HuH-7.5 (cell line): ENCODE measurements at places on chromosomes 12 and 14.

- DNase-seq, result no peak
Measured at GRCh38 chr12:58295268-58295667, 353.9 kb downstream of the ATP23 start.

- DNase-seq, result peak; percentile 96
Measured at GRCh38 chr14:60648934-60649874, at the start of gene SIX1. TSS of gene SIX1 (minus strand) at chr14:60649477. CDS start at chr14:60649189, 288 bp downstream.

DNA sequence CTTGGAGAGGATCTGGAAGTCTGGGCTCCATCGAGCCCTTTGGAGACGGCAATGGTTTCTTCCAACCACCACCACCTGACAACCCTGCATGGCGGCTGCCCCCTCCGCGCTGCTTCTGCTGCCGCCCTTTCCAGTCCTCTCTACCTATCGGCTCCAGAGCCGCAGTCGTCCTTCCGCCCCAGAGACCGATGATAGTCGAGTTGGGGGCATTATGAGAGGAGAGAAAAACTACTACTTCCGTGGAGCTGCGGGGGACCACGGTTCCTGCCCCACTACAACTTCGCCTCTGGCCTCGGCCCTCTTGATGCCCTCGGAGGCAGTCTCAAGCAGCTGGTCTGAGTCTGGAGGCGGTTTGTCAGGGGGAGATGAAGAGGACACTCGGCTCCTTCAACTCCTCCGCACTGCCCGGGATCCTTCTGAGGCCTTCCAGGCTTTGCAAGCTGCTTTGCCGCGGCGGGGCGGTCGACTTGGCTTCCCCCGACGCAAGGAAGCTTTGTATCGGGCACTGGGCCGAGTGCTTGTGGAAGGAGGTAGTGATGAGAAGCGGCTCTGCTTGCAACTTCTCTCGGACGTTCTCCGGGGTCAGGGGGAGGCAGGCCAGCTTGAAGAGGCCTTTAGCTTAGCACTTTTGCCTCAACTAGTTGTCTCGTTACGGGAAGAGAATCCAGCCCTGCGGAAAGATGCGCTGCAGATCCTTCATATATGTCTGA lies 499 bp downstream of the TOGARAM1 start:
- DNase-seq, result no peak

- DNase-seq, result no peak
Measured at GRCh38 chr12:22576473-22576872, 32.1 kb upstream of the C2CD5 start.

DNA sequence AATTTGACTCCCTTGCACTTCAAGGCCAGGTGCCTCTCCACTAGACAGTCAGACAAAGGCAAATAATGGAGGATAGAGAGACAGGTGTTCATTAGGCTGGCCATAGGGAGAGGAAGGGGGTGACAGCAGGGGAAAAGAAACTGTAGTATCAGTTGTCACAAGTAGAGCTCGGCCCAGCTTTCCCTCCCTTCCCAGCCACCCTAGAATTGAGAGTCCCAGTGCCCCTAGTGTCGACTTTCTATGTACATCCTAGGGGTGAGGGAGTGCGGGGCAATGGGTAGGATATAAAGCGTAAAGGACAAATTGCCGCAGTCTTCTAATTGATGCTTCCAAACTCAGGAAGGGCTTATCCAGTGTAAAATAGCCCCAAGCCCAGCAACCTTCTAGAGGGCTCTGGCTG lies 39.0 kb downstream of the BAZ2A start:
- DNase-seq, result no peak

GRCh38 chr14:78509516-78509915 lies 339.3 kb downstream of the NRXN3 start:
- DNase-seq, result no peak

GRCh38 chr12:2382370-2383155 lies 329.8 kb downstream of the CACNA1C start:
- DNase-seq, result no peak

- DNase-seq, result no peak
Measured at GRCh38 chr14:62347562-62348011, 585.4 kb downstream of the SNAPC1 start.

GRCh38 chr12:56017181-56017580 lies 3.7 kb upstream of the IKZF4 start:
- DNase-seq, result no peak

GRCh38 chr14:74897642-74898041 lies 15.9 kb downstream of the DLST start:
- no peak for DNase-seq

GRCh38 chr14:34374998-34375740 lies 86.9 kb downstream of the SPTSSA start:
- no peak for DNase-seq

DNA sequence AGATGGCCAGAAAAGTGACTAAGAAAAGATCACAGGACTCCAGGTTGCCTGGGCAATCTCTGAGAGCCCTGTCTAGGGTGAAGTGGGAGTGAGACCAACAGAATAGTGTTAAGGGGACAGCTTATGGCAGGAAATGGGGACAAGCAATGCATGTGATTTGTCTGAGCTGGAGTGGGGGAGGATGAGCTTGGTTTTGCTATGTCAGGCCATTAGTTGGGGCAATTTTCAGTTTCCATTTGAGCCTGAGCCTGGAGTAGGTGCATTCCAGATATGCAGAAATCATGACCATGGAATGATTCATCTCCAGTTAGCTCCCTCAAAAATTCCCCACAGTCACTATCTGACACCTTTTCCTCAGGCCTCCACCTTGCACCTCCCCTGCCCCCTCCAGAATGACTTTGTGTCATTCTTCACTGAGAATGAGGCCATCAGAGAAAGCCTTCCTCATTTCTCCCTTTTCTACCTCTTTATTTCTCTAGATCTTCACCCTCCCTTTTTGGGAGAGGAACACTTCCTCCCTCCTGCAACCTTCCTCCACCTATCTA lies 150.9 kb upstream of the PLEKHG7 start:
- no peak for DNase-seq

GRCh38 chr12:8054816-8055215 lies 11.3 kb downstream of the C3AR1 start:
- no peak for DNase-seq

GRCh38 chr14:68552075-68552474 lies 240.8 kb downstream of the ZFP36L1 start:
- DNase-seq, result no peak

GRCh38 chr12:31118347-31119191 lies 44.9 kb downstream of the DDX11 start:
- DNase-seq, result no peak

DNA sequence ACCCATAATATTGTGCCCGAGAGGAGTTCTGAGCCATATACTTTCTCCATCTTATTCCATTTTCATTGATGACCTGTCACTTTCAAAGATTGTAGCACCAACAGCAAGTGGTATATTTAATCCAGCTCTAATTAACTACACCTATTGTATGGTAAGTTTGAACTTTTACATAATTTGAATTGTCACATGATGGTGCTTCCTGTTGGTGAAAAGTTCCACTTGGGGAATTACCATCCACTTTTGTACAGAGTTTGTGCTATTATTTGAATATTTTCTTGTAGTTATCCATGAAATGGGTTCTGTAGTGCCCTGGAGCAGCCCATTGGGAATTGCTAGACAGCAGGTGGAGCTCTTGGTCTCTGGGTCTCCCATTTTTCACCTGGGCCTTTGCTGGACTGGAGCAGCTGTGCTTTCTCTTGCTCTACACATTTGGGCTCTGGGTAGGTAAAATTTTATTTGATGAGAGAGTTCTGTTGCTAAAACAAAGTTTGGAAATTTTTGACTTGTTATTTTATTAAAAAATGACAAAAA lies 3.0 kb downstream of the SMCO3 start:
- DNase-seq, result peak; percentile 16

DNA sequence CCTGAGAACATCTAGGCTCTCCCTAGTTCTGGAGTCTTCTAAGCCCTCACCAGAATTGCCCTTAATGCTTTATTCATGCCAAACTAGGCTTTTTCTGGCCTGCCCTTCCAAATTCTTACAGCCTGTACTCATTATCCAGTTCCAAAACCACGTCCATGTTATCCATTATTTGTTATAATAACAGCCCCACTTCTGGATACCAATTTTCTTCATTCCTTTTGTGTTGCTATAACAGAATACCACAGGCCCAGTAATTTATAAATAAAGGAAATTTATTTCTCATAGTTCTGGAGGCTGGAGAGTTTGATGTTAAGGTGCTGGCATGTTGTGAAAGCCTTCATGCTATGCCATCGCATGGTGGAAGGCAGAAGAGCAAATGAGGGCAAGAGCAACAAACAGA lies 68.0 kb upstream of the AMIGO2 start:
- no peak for DNase-seq

DNA sequence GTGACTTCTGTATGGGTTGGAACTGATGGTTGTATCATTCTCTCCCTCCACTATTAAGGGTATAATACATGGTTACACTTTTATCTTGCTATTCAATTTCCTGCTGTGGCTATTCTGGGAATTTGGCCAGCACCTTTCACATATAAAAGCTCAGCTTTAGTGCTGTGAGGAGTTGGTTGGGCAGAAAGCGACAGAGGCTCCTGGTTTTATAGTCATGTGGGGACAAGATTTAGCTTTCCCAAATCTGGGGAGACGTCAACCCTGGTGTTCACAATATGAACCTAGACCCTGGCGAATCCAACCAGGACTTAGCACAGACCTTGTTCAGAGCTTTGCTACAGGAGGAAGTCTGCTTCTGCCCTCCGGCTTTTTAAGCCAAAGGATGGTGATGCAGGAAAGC lies 36.5 kb downstream of the FOS start:
- no peak for DNase-seq

DNA sequence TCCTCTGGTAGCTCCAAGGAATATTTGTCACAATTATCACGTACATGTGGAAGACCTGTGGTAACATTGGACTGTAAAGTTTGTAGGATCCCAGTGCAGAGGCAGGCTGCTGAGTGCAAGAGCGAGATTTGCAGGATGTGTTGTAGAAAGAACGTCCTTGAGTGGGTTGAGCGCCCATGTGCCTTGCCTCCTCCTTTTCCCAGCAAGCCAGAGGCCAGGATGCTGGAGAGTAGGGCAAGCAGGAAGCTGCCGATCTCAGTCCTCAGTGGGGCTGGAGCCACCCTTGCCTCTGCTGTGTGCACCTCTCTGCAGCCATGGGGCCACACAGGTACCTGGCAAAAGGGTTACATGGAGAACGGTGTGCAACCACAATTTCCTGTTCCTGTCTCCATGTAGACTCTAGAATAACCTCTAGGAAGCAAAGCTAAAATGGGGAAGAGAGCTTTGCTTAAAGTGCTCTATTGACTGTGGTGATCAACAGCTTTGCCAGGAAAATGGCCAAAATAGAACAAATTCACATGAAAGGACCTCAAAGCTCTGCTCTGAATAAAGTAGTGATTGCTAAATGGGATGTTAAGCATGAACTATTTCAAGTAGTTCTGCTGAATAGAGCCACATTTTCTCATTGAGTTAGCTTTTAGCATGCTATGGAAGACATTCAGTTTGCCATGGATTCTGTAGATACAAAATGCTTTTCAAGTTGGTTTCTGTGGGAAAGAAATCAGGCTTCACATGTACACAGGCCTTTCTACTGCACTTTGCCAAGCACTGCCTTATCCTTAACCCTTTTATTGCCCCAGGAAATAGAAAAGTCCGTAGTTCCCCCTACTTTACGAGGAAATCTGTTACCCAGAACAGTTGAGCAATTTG lies 37.4 kb downstream of the ANKRD9 start:
- no peak for DNase-seq

- no peak for DNase-seq
Measured at GRCh38 chr14:59215322-59215721, 26.9 kb downstream of the DAAM1 start.

DNA sequence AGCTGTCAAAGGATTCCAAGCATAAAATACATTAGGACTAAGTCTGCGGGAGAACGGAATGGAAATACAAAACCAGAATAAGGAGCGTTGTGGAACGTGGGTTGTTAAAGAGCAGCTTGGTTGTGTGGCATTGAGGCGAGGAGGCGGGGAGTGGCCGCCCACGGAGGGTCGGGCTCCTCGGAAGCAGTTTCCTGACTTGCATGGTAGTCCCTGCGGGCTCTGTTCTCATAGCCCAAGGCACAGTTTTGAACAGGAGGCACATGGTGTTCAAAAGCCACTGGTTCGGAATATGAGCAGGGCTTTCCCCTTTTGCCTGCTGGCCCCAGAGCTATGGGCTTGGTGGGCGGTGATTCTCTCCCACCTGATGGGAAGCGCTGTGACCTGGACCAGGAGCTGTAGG lies 12.2 kb downstream of the DDX51 start:
- DNase-seq, result no peak

DNA sequence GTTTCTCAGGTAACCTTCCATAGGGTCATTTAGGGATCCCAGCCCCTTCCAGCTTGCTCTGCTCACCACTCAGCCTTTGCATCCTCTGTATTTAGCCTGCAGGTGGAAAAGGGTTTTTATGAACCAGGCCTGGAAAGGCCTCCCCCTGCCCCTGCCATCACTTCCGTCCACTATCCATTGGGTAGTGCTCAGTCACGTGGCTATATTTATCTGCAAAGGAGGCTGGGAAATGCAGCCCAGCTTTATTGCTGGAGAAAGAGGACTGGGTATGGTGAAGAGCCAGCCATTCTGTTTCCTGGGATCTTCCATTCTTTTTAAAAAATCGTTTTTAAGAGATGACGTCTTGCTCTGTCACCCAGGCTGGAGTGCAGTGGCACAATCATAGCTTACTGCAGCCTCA lies 87.0 kb upstream of the MAP1LC3B2 start:
- DNase-seq, result no peak

GRCh38 chr12:99142651-99143050 lies 497.6 kb downstream of the APAF1 start:
- DNase-seq, result no peak

GRCh38 chr14:57732463-57733285 lies 133.2 kb downstream of the SLC35F4 start:
- no peak for DNase-seq

DNA sequence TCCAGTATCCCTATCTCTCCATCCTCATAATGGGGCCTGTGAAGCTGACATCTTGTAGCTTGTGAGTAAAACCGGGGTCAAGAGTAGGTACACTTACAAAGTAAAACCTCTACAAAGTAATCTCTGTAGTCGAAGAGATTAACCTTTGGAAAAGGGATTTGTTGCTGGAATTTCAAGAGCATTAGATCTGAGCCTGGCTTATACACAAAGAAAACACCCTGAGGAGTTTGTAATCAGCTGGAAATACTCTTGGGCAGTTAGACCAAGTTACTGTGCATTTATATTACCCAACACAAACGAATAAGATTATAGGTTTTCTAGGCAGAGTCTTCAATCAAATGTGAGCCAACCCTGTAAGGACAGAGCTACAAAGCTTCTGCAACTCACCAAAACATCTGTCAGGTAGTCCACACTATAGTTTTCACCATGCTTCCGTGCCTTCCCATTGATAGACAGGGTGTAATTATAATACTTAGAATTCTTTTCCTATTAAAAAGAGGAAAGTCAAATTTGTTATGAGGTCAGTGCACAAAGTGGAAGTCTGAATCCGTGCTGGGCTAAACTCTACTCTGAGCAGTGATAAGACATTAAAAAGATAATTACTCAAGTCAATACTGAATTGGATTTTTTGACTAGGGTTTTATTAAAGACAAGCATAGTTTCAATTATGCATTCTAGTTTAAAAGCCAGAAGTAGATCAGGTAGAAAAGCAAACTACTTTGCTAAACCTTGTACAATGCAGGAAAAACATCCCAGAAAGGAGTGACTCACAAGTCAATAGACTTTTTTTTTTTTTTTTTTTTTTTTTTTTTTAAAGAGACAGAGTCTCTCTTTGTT lies 14.6 kb downstream of the GNS start:
- DNase-seq, result no peak
